ENCODE measurements at places on chromosomes 6 and 20. TPM values are rescaled to one million over a fixed set of nuclear protein-coding genes. Genes with fewer than 3 reads are reported as not detected.

DNA sequence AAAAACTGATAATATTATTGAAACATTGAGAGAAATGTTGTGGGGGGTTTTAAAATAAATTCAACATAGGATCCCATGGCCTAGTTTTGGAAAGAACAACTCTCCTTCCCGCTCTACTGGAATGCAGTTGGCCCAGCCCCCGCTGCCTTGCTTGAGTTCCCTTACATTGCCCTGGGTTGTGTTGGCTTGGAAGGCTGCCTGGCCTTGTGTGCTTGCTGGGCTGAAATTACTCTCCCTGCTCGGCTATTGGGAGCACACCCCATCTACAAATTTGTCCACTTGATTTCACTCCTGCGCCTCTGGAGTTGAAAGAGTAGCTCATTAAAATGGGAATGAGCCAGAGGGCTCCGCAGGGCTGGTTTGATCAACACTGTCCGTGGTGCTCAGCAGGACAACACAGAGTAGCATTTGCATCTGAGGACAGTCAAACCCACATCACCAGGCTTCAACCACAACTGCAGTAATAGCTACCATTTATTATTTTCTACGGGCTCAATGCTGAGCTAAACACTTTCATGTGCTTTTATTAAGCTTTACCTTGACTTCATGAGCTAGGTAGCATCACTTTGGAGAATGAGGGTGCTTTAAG, 35.2 kb downstream of the DOK5 start:
- no peak for DNase-seq

GRCh38 chr6:29680904-29681303, at the start of gene ZFP57:
ZFP57 (minus strand) TSS chr6:29681152; CDS start chr6:29677003, 4,149 bp downstream.
- DNase-seq: no peak

Gene LPA
- not detected for total RNA-seq

GRCh38 chr6:167236239-167236571, 54.9 kb upstream of the UNC93A start:
- DNase-seq: no peak

DNA sequence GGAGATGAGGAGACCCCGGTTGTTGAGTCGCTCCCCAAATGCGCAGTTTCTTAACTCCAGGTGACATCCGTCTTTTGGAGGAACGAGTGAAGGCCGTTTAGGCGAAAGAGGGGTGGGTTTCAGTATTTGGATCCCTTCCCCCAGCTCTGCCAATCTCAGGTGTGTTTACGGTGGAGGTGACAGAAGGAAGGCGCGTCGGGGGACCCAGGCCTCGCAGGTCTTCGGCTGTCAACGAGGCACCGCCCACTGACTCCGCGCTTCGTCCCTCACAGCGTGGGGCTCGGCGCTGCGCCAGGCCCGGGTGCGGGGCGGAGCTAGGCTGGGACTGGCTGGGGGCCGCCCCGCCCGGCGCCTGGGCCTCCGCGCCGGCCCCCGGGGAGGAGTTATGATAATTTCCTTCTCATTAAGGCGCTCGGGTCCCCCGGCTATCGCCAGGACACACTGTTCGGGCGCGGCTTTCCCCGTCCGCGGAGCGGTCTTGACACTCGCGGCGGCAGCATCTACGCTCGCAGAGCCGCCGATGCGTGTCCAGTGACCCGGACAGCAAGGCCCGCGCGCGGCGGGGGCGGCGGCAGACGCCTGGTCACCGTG, at the start of gene TFAP2C:
TFAP2C (plus strand) TSS at position 434 of the 591 bp plus-strand sequence. CDS start 239 bp downstream, outside the sequence.
- peak; percentile 68 for DNase-seq

DNA sequence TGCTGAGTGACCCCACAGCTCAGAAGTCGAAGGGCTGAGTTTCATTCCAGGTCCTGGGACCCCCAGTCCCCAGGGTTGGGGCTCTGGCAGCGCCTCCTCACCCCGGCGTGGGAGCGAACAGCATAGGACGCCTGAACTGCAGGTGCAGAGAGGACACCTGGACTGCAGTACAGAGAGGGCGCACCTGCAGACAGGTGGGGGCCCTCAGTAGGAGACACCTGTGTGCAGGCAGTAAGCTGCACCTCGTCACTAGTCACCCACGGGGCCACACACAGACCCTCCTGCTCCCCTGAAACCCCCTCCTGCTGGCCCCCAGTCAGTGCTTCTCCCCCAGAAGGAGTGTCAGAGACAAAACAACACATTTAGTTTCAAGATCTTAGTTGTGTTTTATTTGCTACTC, 8.6 kb upstream of the NKAIN4 start:
- no peak for DNase-seq

- DNase-seq: no peak
Observed at GRCh38 chr6:73051147-73051546, 174.1 kb downstream of the KHDC1L start.

Gene UBR2
- total RNA-seq: 31.5 TPM

- DNase-seq: no peak
Observed at GRCh38 chr6:14091339-14091978, 26.1 kb upstream of the CD83 start.

Gene ZSCAN23
- total RNA-seq: 7.4 TPM
